ENCODE measurements at places on chromosomes 2 and 18. TPM values are rescaled to one million over a fixed set of nuclear protein-coding genes. Genes with fewer than 3 reads are reported as not detected.

The RETSAT gene
- total RNA-seq: 52.3 TPM

- no peak for DNase-seq
Measured at GRCh38 chr2:9939587-9940485, 11.7 kb upstream of the GRHL1 start.

GRCh38 chr2:86285981-86286380 is 51.4 kb downstream of the REEP1 start:
- no peak for DNase-seq

GRCh38 chr2:233349005-233349998 is 5.0 kb upstream of the DGKD start:
- no peak for DNase-seq

The RTP5 gene
- not detected for total RNA-seq

The ERMN gene
- 0.06 TPM for total RNA-seq

DNA sequence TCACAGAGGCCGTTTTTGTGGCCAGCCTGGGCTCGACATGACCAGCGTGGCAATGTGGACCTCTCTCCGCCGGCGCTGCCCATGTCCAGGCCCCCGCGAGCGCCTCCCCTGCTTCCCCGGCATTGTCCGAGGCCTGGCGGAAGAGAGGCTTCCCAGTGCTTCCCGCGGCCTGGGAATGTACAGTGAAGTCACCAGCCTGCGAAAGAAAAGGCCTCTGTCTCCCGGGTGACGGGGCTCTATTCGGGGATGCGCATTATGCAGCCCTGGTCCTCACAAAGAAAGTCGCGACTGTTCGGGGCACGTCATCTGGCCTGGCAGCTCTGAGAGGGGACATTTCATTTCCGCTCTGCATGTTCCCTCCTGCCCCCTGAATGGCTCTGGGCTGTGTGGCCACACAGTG is 109.2 kb upstream of the AGAP1 start:
- no peak for DNase-seq

The RAB6D gene
- not detected for total RNA-seq

DNA sequence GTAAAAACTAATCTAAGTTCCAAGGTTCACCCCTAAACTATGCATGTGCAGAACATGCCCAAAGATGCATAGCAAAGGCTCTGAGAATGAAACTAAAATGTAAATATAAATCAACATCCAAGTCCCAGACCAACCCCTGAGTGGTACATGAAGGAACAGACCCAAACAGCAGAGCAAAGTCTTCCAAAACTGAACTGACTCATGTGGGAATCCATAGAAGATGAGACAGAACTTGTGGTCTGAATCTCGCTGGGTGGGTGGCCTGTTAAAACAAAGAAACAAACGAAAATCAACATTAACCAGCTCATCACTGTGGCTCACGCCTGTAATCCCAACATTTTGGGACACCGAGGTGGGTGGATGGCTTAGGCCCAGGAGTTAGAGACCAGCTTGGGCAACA is 29.5 kb upstream of the ATRAID start:
- DNase-seq: peak; percentile 50

The MORN2 gene
- 22.0 TPM for total RNA-seq

- DNase-seq: peak; percentile 21
Measured at GRCh38 chr2:108189316-108189715, 50.5 kb upstream of the SULT1C3 start.

- DNase-seq: no peak
Measured at GRCh38 chr2:190328573-190329147, 9.0 kb upstream of the HIBCH start.

GRCh38 chr2:163266772-163267171 is 428.2 kb upstream of the KCNH7 start:
- peak; percentile 92 for DNase-seq
